ENCODE measurements at places on chromosomes 1 and 21.

DNA sequence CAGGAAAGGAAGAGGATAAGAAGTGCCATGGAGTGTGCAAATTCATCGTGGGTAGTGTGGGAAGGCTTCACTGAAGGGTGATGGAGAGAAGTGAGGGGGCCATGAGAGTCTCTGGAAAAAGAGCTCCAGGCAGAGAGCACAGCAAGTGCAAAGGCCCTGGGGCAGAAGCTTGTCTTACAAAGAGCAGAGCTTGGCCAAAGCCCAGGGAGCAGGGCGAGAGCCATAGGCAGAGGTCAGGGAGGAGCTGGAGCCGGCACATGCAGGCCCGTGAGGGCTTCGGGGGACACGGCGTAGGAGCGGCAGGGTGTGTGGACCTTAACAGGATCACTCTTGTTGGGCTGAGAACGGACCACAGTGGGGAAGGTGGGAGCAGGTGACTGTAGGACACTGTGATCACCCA lies 83.7 kb upstream of the EDN2 start:
- DNase-seq = no peak

DNA sequence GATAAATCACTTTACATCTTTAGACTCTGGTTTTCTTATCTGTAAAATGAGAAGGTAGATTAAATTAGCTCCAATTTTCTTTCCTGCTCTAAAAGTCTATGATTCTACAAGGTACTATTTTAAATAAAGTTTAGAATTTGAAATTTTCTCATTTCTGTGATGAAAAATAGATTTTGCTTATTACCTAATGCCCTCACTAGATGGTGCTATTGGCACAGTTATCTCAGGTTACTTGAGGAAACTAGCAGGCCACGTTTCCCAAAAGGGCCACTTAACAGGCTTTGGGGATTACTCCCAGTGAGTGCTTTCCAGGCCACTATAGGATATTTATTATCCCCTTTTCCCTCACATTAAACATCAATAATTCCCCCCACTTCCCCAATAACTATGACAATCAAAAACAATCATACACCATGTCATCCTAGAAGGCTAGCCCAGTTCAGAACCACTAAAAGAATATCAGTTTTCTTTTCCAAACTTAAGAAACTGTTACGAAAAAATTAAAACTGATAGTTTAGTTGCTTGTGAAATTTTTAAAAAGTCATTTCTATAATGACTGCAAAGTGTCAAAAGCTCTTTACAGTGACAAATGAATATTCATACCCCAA lies 30.6 kb downstream of the OMA1 start:
- DNase-seq = peak; percentile 74

DNA sequence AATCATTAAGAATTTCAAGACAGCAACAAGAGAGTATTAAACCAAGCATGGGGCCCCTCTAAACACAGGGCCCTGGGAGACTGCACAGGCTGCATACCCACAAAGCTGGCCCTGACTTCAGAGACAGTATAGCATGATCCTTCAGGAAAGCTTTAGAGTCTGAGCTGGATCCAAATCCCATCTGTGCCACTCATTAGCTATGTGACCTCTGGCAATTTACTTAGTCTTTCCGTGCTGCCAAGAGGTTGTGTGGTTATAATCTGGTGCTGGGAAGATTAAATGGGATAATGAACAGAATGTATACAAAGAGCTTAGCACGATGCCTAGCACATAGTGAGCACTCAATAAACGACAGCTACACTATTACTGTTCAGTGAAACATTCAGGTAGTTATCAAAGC lies 4.0 kb downstream of the PHC2 start:
- DNase-seq = peak; percentile 63

DNA sequence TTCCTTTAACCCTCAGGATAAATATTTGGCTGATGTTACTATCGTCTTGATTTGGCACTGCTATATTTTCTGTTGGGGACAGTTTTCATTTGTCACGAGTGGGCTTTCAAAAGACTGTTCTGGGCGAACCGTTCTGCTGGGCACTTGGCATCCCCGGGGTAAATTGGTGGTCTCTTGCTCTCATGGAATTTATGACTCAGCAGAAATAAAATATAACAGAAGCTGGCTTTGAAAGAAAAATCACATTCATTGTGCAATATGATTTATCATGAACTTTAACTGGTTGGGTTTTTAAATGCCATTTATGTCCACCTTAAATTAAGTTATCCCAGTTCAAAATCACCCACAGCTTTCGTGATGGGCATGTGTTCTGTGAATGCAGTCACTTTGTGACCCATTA lies 147.3 kb downstream of the KAZN start:
- DNase-seq = no peak

- DNase-seq = no peak
These were observed 96.3 kb downstream of the NIBAN1 start for GRCh38 chr1:184878002-184878401.

- DNase-seq = no peak
These were observed 15.1 kb downstream of the MCOLN3 start for GRCh38 chr1:85033221-85033620.

GRCh38 chr1:168135921-168136708 lies 615 bp downstream of the GPR161 start:
- DNase-seq = peak; percentile 41

GRCh38 chr1:162383516-162383915 lies 2.0 kb downstream of the C1orf226 start:
- no peak for DNase-seq

GRCh38 chr1:113887402-113888175 lies at the start of gene BCL2L15:
Gene BCL2L15, minus strand, starts transcription at chr1:113887581. Its CDS starts 206 bp downstream, at chr1:113887375.
- peak; percentile 32 for DNase-seq

GRCh38 chr1:92538413-92539061 lies 51.8 kb upstream of the GFI1 start:
- DNase-seq = peak; percentile 69

DNA sequence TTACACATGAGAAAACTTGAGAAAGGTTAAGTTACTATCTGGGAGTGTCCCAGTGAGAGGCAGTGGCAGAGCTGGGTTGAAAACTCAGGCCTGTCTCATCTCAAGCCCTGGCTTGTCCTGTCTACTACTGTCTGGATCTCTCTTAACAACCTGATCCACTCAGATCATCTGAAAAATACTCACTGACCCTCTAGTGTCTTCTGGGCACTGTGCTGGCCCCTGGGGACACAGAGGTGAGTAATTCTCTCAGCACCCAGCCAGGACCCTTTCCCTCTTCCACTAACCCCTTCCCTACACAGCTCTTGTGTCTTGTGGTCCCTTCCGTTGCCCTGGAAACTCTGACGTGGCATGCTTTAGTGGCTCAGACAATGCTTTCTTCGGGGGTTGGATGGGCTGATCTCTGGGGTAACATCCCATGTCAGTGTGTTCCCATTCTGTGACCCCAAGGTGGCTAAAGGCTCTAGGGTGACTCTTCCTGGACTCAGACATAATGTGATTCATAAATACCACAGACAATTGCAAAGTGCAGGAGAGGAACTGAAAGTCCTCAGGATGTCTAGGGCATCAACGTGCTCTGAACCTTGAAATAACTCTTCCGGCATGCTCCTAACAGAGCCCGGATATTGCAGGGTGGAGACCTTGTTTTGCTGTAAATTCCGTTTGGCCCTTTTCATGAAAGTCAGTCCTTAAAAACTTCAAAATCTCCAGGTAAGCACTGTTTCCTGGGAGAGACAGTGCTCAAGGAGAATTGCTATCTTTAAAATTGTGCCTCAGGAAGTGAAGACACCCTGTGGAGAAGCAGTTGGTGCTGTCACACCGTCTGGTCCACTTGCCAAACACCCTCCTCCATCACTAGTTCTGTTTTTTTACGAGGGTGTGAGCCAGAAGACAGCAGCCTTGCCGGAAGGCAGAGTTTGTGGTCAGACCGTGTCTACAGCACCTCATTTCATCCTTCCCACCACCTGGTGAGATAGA lies 4.0 kb downstream of the SHISAL2A start:
- DNase-seq = peak; percentile 37

- no peak for DNase-seq
These were observed 30.3 kb downstream of the SSBP3 start for GRCh38 chr1:54375712-54376429.

GRCh38 chr1:44678626-44679025 lies 4.1 kb downstream of the ARMH1 start:
- no peak for DNase-seq

GRCh38 chr21:35724156-35724555 lies 336.2 kb downstream of the SETD4 start:
- DNase-seq = no peak

DNA sequence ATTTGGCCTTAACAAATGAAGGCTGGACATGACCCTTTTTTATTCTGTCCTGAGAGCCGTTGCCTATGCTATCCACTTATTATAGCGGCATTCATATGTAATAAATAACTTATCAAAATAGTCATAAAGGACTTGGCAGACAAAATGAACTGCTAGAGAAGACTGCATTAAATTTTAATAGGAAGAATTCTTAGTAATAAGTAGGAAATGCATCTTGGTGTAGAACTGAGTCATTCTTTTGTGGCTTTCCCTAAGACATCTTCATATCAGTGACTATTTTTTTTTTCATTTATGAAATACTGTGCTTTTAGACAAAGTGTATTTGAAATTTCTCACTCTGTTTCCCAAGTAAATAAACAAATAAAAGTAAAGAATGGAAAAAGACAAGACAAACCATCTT lies 45.6 kb downstream of the PBX1 start:
- DNase-seq = peak; percentile 43

GRCh38 chr1:7783178-7783711 lies 846 bp upstream of the PER3 start:
- DNase-seq = peak; percentile 77

- no peak for DNase-seq
These were observed 117.0 kb downstream of the PRDM16 start for GRCh38 chr1:3185896-3186525.

DNA sequence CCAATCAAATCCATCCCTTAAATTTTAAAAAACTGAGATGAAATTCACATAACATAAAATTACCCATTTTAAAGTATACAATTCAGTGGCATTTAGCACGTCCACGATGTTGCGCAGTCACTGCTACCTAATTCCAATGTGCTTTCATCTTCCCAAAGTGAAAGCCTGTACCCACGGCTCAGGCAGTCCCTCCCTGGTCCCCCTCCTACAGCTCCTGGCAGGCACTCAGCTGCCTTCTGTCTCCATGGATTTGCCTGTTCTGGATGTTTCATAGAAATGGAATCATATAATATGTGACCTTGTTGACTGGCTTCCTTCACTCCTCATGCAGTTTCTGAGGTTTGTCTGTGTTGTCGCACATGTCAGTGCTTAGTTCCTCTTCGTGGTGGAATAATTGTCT lies 386.3 kb downstream of the CAMTA1 start:
- no peak for DNase-seq

DNA sequence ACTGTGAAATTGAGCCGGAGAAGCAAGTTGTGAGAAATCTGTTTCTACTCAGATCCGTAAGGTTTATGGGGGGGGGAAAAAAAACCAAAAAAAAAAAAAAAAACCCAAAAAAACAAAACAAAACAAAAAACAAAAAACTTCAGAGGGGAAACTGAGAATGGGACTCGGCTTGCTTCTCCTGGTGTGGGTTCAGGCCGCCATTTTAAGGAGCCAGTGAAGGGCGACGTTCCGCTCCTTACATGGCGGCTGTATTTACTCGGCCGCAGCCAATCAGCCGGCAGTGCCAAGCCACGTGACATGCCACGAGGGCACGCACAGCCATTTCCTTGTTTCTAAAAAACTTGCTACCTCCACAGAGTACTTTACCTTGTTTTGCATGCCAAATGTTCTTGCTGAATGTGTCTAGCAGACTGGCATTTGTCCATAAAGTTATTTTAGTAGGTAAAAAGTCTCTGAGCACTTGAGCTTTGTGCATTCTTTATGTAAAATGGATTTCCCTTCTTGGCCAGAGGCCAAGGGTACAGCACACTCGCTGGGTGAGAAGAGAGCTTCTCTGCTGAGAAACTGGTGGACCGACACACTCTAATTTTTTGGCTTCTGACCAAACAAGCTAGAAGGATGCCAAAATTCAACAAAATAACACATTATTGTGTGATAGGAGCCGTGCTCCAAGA lies 101.8 kb downstream of the NFIA start:
- peak; percentile 64 for DNase-seq

- DNase-seq = no peak
These were observed 123.9 kb downstream of the NRDC start for GRCh38 chr1:51754666-51755065.

GRCh38 chr1:2233997-2234761 lies 6.1 kb downstream of the SKI start:
- peak; percentile 76 for DNase-seq

DNA sequence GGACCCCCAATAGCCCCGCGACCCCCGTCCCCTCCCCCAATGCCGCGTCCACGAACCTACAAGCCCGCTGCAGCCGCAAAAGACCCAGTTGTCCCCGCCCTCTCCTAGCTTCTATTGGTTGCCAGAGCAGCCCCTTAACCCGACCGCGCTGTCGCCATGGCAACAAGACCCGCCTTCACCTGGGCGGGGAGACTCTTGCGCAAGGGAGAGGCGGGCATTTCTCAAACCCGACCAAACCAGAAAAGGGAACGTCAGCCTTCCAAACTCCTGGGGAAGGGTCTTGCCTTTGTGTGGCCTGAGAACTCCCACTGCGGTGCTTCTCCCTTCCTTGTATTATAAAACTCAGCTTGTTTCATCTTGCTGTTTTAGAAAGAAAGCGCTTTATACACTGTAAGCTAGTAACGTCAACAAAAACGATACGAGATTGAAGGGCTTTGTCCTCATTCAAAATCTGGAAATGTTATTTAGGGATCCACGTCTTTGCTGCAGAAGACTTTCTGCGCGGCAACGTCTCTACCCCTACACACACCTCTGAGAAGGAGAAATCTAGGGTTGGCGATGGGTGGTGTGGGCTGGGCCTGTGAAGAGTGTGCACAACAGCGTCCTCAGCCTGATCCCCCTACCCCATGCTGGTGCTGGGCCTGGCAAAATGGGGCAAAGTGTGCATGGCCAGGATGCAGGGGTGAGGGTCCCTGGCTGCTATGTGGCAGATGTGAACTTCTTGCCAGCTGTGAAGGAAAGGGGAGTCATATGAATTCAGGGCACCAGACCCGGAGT lies at the start of gene TMEM9:
Gene TMEM9 (minus strand): TSS at position 86 of the 777 bp plus-strand sequence. CDS start 551 bp downstream, outside the sequence.
- DNase-seq = peak; percentile 91

DNA sequence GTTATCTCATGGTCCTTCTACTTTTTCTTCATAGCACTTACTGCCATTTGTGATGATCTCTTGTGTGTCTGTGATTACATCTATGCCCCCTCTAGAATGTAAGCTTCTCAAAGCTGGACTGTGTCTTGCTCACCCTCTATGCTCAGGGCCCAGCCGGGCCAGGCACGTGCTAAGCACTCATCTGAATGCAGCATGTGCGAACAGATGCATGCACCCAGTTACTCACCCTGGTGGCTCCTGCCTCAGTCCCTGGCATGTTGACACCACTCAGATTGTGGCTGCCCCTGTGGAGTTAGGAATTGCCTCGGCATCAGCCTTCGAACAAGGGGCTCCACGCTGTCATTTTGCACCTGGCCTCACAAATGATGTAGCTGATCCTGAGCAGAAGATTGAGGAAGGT lies 19.6 kb upstream of the PABPC4 start:
- DNase-seq = no peak

- no peak for DNase-seq
These were observed 59.7 kb downstream of the ROR1 start for GRCh38 chr1:63833363-63834119.

- no peak for DNase-seq
These were observed 57.1 kb upstream of the DYNLT5 start for GRCh38 chr1:66695116-66695515.

GRCh38 chr1:153400244-153400643 lies 9.4 kb upstream of the S100A8 start:
- DNase-seq = no peak

All from M059J (cell line).